GM12892 (cell line): ENCODE measurements at places on chromosomes 5 and 9.

DNA sequence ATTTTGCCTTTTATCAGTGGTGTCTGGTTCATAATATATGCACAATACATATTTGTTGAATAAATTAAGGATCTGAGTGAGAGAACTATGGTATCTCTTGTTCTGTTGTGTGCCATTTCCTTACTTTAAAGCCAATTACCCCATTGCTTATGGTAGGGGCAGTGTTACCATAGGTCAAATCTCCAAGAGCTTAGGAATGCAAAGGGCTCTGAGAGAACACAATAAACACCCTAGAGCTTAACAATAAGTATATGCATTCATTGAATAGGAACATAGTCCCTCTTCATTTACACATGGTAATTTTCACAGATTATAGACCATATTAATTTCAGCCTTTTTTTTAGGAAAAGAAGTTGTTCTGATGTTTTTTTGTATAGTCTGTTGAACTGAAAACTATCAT is 112.2 kb downstream of the MCTP1 start:
- no peak for DNase-seq

DNA sequence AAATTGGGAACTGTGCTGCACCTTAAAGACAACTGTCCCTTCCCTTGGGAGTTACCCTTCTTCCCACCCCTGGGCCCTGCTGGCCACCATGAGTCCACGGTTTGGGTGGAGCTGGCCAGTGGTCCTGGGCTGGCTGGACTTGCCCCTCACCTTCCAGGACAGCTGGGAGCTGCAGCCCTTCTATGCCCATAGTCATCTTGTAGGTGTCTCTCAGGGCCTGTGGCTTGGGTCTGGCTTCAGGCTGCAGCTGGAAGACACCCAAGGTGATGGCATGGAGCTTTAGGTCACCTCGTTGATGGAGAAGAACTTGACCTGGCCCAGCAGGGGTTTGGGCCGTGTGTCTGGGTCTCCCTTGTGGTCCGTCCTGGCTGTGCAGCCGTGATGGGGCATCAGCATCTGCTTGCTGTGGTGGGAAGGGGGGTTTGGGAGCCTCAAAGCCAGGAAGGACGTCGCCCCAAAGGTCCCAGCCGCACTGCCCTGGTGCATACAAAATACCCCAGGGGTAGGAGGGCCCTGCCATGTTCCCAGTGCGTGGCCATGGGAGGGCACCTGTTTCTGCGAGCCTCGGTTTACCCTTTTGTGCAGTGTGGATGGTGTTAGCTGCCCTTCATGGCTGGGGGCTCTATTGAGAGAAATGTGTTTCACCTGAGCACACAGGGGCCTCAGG is 8.9 kb downstream of the WNK2 start:
- DNase-seq = no peak

GRCh38 chr9:19493174-19493811 is 84.5 kb downstream of the ACER2 start:
- peak; percentile 29 for DNase-seq

DNA sequence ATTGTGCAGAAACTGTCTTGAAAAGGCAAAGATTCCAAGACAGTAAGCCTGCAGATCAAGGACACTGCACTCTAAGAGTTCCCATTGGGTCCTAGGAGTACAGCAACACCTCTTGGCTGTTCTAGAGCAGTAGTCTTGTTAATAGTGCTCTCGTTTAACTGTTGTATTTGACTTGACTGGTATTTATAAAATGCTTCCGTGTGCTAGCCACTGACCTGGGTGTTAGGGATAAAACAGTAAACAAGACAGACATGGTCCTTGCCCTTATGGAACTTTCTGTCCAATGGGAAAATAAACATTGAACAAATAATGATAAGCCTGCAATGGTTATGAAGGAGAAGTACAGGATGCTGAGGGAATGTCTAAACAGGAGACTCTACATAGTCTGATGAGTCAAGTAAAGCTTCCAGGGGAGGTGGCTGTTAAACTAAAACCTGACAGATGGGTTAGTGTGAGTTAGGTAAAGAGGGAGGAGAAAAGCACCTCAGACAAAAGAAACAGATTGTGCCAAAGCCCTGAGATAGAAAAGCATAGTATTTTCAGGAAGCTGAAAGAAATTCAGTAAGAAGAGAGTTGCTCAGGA is 33.3 kb downstream of the TDRD7 start:
- no peak for DNase-seq

GRCh38 chr5:75322066-75322465 is 15.0 kb upstream of the HMGCR start:
- no peak for DNase-seq
